ENCODE measurements at places on chromosomes 4 and X.

GRCh38 chr4:113012786-113013185 is 36.7 kb upstream of the ANK2 start:
- DNase-seq, result no peak

GRCh38 chrX:74133156-74133796 is 170.7 kb upstream of the ZCCHC13 start:
- no peak for DNase-seq

- no peak for DNase-seq
Measured at GRCh38 chr4:27168783-27169182, 308.1 kb downstream of the STIM2 start.

- DNase-seq, result no peak
Measured at GRCh38 chr4:76105652-76106051, 31.1 kb downstream of the ART3 start.

DNA sequence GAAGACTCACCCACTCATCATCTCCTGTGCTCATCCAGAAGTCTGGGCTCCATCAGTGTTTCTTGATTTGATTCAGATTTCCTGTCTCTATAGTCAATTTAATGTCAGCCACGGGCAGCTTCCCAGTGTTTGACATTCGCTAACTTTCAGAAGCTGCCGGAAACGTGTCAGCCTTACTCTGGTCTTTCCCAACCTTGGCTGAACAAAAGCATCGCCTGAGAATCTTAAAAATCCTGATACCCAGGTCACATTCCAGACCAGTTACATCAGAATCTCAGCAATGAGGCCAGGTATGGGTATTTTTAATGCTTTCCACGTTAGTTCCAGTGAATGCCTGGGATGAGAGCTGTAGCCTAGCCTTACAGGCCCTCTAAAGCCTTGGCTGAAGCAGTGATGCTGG is 233.8 kb downstream of the FRMPD4 start:
- DNase-seq, result no peak
